Activated naive CD8-positive, alpha-beta T cell treated with anti-CD3 and anti-CD28 coated beads for 36 hours (primary cell): ENCODE measurements at places on chromosomes 3 and 15. TPM values are rescaled to one million over a fixed set of nuclear protein-coding genes. Genes with fewer than 3 reads are reported as not detected.
A peak's percentile ranks its signal among the peaks of the same experiment; 100 is the strongest.

DNA sequence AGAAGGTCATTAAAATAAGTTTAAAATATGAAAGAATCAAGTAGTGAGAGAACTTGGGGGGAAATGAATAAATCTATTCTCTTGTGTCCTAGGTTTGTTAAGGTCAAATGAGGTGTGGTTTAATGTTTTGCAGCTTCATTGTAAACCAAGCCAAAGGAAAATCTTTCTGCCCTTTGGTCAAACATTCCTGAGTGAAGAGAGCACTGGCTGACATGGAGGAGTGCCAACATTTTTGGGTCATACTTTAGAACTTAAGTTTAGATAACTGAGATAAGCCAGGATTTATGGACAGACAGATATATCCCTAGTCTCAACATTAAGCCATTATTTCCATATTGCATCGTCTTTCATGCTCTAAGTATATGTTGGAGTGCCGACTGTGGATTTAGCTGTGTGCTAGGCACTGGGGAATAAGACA, 66.4 kb downstream of the PTPRG start:
- DNase-seq, result no peak

The TRPM1 gene
- total RNA-seq, result not detected

The SLC33A1 gene
- 17.2 TPM for total RNA-seq

DNA sequence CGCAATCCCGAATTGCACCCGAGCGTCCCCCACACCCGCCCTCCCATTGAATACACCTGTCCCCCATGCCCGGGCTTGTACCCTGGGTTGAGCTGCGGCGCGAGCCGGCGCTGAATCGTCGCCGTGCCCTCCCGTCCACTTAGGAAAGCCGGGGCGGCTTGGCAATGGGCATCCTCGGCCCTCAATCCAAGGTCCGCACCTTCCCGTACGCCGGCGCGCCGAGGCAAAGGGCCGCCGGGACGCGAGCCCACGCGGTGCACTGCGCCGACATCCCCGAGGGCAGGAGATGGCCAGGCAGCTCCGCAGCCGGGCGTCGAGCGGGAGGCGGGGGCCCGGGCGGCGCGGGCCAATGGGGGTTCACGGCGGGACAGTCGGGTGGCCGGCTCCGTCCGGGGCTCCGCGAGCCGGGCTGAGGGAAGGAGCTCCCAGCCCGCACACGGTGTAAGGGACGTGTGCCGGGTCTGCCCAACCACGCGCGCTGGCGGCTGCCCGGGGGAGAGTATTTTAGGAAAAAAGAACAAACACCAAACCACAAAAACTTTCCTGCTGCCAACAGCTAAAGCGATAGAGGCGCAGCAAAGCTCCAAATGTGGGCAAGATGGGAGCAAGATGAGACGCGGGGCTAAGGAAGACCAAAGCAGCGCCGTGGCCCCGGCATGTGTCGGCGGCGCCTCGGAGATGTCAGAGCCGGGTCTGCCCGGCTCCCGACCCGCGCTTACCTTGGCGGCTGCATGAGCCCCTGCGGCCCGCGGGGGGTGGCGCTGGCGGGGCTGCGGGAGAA, 621 bp downstream of the RGMA start:
- peak; percentile 28 for DNase-seq

GRCh38 chr15:67472957-67473356, 48.0 kb upstream of the C15orf61 start:
- DNase-seq, result no peak

The PLS1 gene
- 6.2 TPM for total RNA-seq

- DNase-seq, result no peak
Observed at GRCh38 chr3:23325466-23326065, 122.4 kb downstream of the UBE2E2 start.

DNA sequence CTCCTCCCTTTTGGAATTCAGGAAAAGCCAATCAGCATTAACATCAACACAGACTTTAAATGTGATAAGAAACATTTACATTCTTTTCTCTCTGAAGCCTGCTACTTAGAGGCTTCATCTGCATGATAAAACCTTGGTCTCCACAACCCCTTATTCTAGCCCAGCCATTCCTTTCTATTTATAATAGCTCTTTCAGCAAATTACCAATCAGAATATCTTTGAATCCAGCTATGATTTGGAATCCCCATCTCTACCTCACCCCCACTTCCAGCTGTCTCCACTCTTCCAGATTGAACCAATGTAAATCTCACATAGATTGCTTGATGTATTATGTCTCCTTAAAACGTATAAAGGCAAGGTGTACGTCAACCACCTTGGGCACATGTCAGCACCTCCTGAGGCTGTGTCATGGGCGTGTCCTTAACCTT, 139.7 kb downstream of the TUSC7 start:
- DNase-seq, result no peak

DNA sequence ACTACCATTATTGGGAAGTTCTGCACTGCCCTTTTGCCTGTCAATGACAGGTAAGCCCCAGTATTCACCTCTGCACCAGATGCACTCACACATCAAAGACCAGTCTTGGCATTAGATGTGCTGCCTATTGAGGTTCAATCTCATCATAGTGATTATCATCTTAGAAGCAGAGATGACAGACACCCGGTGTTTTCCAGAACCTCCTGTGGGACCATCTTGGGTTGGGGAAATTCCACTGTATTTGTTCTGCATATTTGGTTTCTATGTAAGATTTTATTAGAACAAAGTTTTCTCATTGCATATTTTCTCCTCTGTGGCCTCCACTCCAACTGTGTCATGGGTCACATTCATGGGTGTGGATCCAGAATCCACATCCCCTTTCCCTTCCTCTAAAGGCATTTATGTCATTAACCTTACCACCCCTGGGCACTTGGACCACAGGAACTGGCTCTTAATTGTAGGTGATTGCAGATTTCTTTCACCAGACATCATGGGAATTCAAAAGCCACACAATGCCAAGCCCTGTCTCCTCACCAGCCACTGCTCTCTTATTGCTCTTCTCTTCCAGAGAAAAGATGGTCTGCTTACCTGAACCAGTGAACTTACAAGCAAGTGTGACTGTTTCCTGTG, 31.2 kb downstream of the PLA1A start:
- DNase-seq, result no peak

The CADPS gene
- total RNA-seq, result not detected

GRCh38 chr3:126112531-126113237, 28.8 kb upstream of the SLC41A3 start:
- DNase-seq, result no peak

The TRH gene
- total RNA-seq, result not detected

DNA sequence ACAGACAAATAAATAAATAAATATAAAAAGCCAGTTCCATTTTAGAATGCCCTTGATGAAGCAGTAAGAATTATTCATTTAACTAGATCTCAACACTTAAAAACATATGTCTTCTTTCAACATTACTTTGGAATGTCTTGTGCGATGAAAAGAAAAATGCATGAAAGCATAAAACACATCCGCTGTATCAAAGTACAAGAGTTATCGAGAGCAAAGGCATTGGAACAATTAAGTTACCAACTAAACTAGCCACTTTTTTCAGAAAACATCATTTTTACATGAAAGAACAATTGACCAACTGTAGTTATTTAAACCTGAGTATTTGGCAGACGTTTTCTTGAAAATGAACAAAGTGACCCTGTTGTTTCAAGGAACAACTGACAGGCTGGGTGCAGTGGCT, 27.5 kb upstream of the ACAN start:
- DNase-seq, result no peak

DNA sequence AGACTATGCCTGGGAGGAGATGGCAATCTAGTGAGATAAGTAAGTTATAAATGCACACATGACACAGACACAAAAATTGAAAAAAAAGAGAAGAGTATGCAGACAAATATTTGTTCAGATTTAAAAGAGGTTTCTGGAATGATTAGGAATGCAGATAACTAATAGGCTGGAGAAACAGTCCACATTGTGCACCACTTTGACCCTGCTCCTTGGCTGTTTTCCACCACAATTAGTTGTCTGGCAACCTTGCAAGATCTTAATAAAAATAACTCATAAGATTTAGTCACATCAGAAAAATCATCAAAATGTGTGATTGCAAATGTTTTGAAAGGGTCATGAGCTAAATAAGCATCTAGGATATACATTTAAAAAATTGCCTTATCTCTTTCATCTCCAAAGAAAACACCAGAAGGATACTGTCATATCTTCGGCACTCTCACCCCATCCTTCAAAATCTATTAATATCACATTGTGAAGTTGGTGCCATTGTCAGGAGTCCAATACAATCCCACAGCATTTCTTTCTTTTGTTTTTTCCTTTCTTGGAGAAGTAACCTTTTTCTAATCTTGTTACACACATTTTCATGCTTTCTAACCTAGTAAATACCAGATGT, 153.7 kb upstream of the KCNMB2 start:
- DNase-seq, result no peak

DNA sequence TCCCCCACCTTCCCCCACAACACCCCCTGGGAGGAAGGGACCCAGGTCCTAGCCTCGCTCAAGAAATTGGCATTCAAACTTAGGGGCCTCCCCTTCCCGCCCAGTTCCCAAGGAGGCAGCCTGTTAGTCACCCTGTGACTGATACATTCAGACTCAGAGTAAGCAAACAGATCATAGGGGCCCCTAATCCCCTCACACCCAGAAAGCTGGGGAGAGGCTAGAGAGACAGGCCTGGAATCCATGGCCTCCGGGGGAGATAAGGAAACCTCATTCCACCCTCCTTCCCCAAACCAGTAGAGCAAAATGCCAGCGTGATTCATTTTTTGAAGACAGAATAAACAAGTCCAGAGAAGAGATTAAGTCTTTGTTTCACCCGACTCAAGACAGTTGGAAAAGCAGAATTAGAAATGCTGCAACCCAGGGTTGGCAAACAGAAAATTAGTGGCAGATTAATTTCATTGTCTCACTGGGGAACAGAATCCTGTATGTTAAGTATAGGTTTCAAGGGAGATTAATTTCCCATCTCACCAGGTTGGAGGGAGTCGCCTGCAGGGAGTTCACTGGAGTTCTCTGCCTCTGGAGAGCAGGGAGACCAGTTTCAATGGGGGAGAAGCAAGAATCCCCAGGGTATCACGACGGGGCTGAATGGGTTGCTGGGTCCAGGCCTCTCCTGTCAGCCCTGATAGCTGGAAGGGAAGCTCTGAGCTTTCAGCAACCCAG, 268.3 kb downstream of the UACA start:
- peak; percentile 56 for DNase-seq

- DNase-seq, result no peak
Observed at GRCh38 chr3:67215690-67216089, 217.6 kb downstream of the KBTBD8 start.

DNA sequence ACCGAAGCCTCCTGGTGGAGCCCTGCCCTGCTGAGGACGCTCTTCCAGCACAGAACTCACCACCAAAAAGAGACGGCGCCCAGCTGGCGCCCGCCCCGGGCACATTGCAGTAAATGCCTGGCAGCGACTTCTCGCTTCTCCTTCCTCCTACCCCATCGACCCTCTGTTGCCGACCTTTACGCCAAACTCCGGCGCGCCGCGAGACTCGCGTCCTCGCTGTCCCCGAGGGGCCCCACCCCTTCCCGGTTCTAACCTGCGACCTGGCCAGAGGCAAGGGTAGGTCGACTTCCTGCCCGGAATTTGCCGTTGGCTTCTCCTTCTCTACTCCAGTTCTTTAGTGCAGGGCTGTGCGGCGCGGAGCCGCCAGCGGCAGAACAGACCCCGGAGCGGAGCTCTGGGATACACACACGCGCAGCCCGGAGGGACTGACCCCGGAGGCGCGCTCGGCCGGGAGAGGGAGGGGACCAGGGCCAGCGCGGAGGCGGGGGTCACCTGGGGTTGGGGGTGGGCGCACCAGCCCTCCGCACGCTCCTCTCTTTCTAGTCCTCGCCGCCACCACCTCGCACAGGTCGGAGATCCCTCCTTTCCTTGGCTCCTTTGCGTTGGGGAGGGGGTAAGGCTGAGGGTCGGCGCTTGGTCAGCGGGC, 226.6 kb upstream of the AZI2 start:
- DNase-seq, result no peak

DNA sequence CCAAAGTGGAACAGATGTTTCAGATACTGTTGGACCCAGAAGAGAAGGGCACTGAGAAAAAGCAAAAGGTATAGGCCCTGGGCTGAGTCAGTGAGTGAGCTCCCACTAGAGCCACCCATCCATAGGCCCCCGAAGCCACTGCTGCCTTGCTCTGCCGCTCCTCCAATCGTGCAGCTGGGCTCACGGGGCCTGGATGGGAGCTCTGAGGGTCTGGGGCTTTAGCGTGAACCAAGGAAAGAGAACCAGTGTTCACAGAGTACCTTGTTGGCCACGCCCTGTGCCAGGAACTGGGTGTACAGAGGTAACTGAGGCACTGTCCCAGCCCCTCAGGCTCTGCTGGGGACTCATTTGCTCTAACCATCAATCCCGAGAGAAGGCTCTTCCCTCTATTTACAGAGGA, 4.7 kb downstream of the UNC45A start:
- no peak for DNase-seq

DNA sequence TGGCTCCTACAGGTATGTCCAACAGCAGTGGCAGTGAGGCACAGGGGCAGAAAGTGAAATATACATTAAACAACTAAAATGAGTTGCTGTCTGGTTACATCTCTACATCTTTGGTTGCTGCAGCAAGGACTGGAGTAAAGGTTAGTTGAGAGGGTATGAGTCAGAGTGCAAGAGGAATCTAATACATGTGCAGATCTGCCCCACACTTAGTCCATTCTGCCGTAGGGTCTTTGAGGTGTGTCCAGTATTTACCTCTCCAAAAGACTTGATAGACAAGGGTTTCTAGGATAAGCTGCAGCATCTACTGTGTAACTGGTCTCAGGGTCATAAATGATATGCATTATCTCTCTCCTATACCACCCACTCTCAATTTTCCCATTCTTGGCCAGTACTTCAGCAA, 6.2 kb upstream of the NEDD4 start:
- no peak for DNase-seq

The ZDHHC19 gene
- not detected for total RNA-seq

The RTF1 gene
- 26.8 TPM for total RNA-seq

DNA sequence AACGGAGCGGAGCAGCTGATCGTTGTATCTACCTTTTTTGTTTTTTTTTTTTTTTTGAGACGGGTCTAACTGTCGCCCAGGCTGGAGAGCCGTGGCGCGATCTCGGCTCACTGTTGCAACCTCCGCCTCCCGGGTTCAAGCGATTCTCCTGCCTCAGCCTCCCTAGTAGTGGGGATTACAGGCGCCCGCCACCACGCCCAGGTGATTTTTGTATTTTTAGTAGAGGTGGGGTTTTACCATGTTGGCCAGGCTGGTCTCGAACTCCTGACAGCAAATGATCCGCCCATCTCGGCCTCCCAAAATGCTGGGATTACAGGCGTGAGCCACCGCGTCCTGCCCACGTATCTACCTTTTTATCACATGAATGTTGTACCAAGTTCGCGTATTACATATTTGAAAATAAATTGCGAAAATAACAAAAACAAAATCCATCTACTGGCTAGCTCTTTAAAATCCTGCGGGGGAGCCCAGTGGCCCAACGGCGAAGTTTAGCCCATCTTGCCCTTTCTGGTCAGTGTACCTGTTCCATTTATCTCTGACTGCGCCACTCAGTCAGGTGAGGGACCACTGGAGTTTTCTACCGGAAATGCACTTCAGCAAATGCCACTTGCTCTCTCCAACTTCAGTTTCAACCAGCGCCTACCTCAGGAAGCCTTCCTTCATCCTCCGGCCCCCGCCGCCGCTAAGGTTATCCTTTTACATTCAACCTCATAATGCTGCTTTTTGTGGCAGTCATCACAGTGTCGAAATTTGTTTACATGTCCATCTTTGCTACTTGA, 1.2 kb upstream of the EIF3J start:
- peak; percentile 40 for DNase-seq

The MTFMT gene
- total RNA-seq, result 28.3 TPM
